ENCODE measurements at places on chromosomes 13 and 19.

GRCh38 chr13:41562541-41563178 lies 105.3 kb downstream of the RGCC start:
- DNase-seq: no peak

DNA sequence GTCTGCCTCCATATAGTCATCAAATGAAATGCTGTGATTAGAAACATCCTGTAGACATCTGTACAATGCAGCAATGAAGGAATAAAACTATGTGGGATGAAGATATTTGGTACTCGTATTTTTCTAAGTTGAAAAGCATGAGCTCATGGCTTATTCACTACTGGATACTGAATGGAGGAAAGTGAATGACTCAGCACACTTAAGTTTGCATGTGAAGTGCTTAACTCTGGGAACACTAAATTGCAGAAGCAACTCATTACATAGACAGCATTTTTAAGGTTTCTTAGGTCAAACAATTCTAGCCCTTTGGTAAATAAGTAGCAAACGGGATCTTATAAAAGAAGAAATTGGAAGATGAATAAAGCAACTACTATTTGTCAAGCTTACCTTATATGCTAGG lies 429.0 kb upstream of the MIR17HG start:
- no peak for DNase-seq

- DNase-seq: no peak
These were observed 115.6 kb downstream of the RAB20 start for GRCh38 chr13:110445722-110446574.

DNA sequence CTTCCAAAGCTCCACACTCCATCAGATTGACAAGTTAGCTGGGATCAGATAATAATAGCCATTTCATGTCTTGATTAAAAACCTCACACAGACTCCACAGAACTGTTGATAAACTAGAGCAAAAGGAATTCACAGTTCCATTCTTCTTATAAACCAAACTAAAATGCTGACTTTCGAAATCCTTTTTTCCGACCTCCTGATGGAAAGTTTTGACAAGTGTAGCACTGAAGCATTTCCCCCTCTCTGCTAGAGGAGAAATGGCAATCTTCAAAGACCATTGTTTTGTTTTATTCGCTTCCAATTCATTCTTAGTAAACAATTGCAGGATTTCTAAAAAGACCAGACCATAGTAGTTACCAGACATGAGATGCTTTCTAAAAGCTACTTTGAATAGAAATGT lies 58.8 kb downstream of the COL4A2 start:
- no peak for DNase-seq

- no peak for DNase-seq
These were observed 29.3 kb downstream of the TFDP1 start for GRCh38 chr13:113613789-113614379.

DNA sequence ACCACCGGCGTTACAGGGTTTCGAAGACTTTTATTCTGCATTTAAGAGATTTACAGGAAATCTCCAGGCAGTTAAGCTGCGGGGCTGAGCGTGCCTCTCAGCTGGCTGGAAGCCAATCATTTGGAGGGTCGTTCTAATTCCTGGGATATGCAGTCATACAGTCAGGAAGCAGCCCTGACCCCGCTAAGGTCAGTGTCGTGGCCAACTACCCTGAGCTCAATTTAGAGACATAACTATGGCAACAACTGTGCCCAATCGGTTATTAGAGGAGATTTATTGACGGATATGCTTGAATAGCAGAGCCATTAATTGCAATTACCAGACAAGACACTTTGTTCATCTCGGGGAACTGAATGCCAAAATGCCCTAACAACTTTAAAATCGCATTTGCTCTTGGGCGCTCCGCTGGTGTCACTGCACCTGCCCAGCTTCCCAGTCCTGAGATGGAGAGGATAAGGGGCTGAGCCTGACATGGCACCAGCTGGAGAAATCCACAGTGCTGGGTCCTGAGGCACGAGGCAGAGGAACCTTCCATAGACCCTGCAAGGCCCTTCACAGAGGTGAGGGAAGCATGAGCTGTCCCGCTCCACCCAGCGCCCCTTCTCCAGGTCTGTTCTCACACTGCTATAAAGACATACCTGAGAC lies 15.1 kb upstream of the ZNF507 start:
- DNase-seq: no peak

DNA sequence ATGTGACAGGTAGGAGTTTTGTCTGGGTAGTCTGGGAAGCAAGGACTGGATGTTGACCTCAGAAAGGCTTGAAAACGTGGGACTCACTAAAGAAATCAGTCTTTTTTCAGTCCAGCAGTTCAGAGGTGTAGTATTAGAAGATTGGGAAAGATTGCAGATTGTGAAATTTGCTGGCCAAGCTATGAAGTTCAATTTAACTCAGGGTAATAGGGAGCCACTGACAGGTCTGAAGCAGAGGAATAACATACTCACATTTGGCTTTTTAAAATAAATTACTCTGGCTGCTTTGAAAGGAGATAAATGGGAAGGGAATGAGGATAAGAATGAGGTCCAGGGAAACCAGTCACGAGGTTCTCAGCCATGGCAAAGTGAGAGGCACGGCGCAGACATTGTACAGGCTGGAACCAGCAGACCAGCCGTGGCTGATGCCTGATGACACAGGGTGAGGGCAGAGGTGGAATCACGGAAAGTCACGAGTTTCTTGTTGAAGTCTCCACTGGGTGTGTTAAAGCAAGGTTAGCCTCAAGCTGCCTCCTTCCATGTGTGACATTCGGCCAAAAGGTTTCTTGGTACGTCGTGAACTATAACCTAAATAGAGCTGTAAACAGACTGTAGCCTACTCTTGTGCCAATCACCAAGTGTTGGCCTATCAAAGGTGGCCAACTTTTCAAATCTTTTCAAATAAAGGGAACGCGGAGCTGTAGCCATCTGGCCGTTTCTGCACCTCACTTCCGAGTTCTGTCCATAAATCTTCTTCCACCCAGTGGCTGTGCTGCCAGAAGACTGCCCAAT lies 377.6 kb downstream of the IRS2 start:
- DNase-seq: no peak

- no peak for DNase-seq
These were observed 338.0 kb downstream of the EFNB2 start for GRCh38 chr13:106197496-106197895.

- no peak for DNase-seq
These were observed 14.1 kb downstream of the BRD4 start for GRCh38 chr19:15318241-15318691.

GRCh38 chr13:29954082-29955028 lies 103.9 kb upstream of the UBL3 start:
- DNase-seq: no peak

- no peak for DNase-seq
These were observed 49.8 kb downstream of the DNM2 start for GRCh38 chr19:10767726-10768125.

DNA sequence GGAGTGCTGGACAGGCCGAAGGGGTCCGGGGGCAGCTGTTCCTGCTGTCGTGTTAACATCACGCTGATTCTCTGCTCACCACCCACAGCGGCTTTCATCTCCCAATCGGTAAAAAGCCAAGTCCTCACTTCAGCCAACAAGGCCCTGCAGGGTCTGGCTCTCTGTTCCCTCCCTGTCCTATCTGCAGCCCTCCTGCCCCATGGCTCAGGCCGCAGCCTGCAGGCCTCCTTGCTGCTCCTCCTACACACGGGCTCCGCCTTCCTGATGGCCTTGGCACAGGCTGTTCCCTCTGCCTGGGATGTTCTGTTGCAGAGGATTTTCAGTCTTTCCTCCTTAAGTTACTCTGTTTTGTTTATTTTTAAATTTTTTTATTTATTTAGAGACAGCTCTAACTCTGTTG lies 22.2 kb downstream of the FUZ start:
- no peak for DNase-seq

DNA sequence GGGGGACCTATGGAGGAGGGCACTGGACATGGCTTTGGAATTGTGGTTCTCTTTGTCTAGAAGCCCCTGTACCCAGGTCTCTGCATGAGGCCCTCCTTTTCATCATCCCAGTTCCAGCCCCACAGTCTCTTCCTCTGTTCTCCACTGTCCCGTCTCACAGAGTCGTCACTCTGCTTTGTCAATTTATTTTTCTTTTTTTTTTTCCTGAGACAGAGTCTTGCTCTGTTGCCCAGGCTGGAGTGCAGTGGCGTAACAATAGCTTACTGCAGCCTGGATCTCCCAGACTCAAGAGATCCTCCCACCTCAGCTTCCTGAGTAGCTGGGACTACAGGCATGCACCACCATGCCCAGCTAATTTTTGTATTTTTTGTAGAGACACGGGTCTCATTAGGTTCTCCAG lies 619 bp upstream of the EXOC3L2 start:
- DNase-seq: no peak

Data from NCI-H2081 treated with DMSO at 0.1 percent for 48 hours (cell line).